ENCODE measurements at places on chromosomes 2 and 18.

GRCh38 chr2:199439066-199439465 is 18.7 kb downstream of the SATB2 start:
- no peak for DNase-seq

- no peak for DNase-seq
Measured at GRCh38 chr2:160940271-160940670, 220.0 kb upstream of the TANK start.

DNA sequence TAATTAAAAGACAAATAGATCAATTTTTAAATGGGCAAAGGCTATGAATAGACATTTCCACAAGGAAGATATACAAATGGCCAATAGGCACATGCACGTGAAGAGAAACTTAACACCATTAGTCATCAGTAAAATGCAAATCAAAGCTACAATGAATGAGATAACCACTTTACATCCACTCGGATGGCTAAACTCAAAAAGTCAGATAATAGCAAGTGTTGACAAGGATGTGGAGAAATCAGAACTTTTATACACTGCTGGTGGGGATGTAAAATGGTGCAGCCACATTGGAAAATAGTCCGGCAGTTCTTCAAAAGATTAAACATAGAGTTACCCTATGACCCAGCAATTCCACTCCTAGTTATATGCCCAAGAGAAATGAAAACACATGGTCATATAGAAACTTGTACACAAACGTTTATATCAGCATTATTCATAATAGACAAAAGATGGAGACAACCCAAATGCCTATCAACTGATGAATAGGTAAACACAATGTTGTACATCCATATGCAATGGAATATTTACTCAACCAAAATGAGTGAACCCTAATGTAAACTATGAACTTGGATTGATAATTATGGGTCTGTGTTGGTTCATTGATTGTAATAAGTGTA is 51.1 kb downstream of the SMAD7 start:
- no peak for DNase-seq

DNA sequence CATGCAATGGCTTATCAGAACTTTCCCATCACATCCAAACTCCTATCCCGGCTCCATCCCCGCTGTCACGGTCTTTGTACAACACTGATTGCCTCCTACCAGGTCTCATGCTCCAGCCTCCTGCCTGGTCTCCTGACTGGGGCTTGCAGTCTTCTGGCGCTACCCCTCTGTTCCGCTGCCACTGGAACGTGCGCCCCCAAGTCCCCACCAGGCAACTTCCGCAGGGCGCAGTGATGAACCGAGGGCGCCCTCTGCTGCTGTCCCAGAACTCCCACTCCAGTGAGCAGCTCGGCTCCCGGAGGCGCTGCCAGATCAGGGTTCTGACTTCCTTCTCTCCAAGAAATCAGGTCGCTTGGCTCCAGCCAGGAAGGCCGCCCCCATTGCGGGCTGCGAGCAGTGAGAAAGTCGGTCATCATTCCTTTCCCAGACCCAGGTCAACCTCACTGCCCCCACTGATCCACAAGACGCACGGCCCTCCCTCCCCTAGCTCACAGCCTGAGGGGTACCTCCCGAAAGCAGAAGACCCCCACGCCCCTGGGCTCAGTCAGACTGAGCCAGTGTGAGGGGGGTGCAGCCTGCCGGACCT is 43.9 kb upstream of the RAB11FIP5 start:
- DNase-seq: no peak

DNA sequence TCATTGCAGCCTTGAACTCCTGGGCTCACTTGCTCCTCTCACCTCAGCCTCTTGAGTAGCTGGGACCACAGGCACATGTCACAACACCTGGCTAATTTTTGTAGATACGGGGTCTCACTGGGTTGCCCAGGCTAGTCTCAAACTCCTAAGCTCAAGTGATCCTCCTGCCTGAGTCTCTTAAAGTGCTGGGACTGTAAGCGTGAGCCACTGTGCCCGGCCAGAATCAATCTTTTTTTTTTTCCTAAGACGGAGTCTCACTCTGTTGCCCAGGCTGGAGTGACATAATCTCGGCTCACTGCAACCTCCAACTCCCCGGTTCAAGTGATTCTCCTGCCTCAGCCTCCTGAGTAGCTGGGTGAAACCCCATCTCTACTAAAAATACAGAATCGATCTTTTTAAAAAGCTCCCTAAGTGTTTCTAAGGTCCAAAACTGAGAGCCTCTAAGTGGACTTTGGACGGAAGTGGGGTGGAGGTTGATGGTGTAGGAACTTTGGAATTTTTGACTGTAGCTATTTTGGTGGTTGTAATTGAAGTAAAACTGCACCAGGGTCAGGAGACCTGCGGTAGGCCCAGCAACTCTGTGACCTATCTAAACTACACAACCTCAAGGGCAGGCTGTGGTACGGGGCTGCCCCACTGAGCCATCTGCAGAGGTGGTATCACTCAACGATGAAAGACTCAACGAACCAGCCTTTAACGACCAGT is 82.9 kb downstream of the POLR1A start:
- no peak for DNase-seq

GRCh38 chr2:70822843-70823242 is 2.4 kb upstream of the CLEC4F start:
- DNase-seq: no peak

- no peak for DNase-seq
Measured at GRCh38 chr2:75284345-75284744, 85.0 kb upstream of the TACR1 start.

DNA sequence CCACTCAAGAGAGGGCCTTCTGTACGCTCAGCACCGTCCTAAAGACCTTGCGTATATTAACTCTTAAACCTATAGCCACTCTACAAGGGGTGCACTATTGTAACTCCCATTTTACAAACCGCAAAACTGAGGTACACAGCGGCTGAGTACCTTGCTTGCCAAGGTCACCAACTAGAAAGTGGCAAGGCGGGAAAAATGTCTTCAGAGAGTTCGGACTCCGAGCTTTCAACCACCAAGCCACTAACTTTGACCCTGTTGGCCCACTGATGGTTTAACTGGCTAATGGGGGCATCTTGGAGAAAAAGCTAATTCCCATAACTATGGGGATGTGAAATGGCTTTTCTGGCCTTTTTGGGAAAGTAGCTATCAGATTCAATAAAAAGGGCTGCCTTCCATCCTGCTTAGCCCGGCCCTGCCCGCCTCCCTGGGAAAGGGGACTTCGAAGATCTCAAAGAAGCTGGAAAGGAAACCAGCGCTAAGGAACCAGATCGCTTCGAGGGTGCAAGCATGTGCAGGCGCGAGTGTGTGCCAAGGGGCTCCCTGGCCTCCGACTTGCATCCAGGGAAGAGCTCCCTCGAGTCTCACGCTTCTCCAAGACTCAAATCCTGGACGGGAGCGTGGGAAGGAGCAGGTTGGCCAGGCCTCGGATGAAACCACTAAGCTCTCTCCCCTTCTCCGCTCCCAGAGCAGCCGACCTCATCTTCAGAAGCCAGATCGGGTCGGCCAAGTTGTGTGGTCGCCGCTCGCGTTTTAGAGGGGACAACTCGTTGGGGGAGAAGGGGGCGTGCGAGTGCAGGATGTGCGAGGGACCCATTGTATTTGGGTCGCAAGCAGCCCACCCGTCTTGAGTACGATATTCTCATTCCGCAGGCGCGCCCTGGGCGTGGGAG is 2.2 kb upstream of the SP5 start:
- DNase-seq: no peak

GRCh38 chr2:229586012-229586411 is 128.3 kb downstream of the DNER start:
- DNase-seq: no peak

GRCh38 chr2:149068225-149068995 is 29.9 kb downstream of the LYPD6B start:
- no peak for DNase-seq

DNA sequence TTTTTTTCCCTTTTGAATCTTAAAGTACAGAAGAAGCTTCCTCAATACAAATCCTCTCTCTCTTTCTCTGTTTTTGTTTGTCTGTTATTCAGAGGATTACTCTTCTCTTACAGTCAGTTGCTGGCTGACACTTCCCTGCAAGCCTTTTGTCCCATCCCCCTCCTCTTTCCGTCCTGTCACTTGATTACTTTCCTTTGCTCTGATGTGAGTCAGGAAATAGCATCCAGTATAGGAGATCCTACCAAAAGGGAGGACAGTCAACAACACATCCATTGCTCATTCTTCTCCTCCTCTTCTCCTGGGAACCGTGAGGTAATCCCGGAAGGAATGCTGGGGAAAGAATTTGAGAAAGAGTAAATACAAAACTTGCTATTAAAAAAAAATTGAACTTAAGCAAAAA is 79.3 kb upstream of the SCN7A start:
- no peak for DNase-seq

GRCh38 chr2:118089139-118089800 is 999 bp downstream of the INSIG2 start:
- no peak for DNase-seq

DNA sequence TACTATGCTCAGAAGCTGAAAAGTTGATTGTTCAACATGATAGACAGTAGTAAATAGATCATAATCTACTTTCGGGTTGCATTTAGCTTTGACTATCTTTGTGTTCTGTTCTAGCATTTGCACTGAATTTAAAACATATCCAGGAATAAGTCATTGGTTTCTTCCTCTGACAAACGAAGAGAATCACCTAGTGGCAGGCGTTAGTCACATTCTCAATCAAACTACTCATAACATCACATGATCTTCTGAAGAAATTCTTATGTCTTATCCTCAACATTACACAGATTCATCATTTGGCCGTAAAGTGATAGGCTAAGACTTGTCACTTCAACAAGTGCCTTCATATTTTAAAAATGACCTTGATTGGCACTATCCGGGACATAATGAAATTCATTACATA is 63.6 kb upstream of the TTC21B start:
- DNase-seq: no peak

- DNase-seq: no peak
Measured at GRCh38 chr2:183078163-183078463, 434 bp upstream of the DUSP19 start.

GRCh38 chr2:53202063-53202462 is 565.5 kb upstream of the CHAC2 start:
- DNase-seq: no peak

GRCh38 chr2:237354892-237355291 is 59.1 kb downstream of the COL6A3 start:
- DNase-seq: no peak

- no peak for DNase-seq
Measured at GRCh38 chr2:8122520-8122919, 559.3 kb upstream of the ID2 start.

Measured in stimulated activated CD8-positive, alpha-beta memory T cell treated with anti-CD3 and anti-CD28 coated beads, Interleukin-4, amount 100 ng/mL, for 1 hour (primary cell).